ENCODE measurements at places on chromosomes 11 and 22.

DNA sequence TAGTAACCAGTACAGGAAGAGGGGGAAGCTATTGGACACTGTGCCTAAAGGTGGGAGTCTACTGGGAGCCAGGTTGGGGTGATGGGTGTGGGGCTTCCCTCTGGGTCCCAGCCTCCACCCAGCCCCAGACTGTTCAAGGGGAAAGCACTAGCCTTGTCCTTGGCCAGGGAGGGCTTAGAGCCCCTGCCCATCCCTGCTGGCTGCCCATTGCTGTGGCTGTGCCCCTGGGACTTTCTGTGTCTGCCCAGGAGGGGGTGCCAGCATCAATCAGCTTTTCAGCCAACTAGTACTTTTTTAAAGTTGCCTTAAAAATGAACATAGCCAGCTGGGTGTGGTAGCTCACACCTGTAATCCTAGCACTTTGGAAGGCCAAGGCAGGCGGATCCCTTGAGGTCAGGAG, 19.9 kb downstream of the INCENP start:
- DNase-seq = no peak

GRCh38 chr11:78416285-78417174, 1.1 kb downstream of the GAB2 start:
- DNase-seq = peak; percentile 100

DNA sequence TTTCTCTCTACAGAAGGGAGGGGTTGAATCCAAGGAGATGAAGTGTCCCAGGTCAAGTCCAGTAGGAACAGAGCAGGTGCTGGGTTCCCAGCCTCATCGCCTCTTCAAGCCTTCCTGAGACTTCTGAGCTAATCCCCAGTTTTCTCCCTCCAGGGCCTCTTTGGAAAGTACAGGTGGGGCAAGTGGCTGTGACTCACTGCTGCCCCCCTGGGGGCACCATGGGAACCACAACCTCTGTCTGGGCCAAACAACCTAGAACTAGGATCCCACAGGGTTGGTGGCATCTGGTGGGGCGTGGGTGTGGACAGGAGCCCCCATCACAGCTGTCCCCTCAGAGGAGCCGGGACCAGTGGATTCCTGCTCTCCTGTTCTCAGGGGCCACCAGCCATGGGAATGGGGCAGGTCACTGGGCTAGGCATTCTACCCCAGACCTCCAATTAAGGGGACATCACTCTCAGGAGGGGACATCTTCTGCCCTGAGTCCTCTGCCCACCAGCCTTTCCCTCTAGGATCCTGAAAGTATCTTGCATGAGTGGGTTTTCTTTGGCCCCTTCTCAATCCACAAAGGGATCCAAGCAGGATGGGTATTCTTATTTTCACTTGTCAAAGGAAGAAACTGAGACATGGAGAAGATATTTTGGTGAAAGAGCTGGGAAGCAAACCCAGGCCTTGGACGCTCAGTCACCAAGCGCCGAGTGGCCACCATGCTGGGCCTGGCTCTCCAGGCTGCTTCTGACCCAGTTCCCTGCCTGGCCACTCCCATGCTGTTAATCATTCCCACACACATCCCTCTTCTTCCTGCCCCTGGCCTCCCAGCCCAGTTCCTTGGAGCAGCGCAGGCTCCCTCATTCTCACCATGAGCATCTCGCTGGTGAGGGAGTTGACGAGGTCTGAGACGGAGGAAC, 23.8 kb downstream of the LRRC10B start:
- DNase-seq = peak; percentile 66

DNA sequence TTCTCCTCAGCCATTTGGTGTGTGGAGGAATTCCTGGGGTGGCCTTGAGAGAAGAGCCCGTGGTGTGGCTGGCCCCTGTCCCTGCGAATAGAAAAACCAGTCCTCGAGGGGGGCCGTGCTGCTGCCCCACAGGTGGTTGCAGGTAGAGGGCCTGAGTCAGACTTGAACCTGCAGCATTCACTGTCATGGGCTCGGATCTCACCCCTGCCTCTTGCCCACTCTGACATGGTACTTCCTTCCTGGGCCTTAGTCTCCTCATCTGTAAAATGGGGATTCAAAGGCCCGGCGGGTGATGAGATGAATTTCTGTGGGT, 19.4 kb downstream of the TRMU start:
- DNase-seq = no peak

- DNase-seq = peak; percentile 38
These were observed 5.9 kb downstream of the YPEL4 start for GRCh38 chr11:57643802-57644201.

DNA sequence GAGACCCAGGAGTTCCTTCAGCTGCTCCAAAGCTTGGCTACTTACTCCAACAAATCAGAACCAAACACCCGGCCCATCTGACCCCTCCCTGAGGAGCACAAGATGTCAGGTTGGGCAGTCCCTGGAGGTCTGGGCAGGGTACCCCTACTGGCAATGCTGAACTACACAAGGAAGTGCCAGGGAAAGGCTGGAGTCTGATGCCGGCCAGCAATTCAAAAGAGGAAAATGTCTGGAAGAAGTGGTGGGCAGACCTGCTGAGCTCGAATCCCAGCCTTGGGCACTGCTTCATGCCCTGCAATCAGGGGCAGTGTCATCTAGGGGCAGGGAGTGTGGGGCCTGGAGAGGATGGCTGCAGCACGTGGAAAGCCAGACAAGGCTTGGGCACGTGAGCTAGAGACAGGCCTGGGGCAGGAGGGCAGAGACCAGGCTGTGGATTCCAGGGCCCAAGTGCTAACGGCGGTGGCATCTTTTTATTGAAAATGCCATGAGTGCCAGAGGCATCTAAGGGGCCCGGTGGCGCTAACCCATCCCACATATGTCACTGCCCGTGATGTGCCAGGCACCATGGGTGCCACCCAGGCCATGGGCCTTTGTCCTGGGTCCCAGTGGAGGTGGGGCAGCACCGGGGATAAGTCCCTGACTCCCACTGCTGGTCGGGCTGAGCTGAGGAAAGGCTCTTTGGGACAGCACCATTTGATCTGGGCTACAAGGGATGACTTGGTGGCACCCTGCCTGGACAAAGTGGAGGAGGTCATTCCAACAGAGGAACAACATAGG, 97.9 kb upstream of the PITPNB start:
- no peak for DNase-seq

- DNase-seq = no peak
These were observed 30.2 kb upstream of the CFAP300 start for GRCh38 chr11:102017026-102017425.

- no peak for DNase-seq
These were observed 15.5 kb upstream of the MMP1 start for GRCh38 chr11:102813484-102813883.

GRCh38 chr11:65225279-65226102, 36.3 kb upstream of the POLA2 start:
- DNase-seq = peak; percentile 80

- peak; percentile 75 for DNase-seq
These were observed 9.4 kb downstream of the IGSF9B start for GRCh38 chr11:133947321-133947756.

DNA sequence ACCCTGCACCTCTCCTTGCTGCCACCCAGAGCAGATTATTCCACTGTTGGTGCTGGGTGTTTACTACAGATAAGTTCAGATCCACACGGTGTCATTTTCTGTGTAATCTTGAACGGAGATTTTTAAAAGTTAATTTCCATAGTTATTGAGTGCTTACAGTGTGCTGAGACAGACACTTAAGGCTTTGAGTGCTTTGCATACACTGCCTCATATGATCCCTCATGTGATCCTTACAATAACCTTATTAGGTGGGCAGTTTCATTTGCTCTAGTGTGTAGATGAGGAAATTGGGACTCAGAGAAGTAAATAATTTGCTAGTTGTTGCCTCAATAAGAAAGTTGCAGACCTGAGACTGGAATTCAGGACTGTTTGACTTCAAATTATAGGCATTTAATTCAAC, 32.3 kb upstream of the ME3 start:
- peak; percentile 52 for DNase-seq

DNA sequence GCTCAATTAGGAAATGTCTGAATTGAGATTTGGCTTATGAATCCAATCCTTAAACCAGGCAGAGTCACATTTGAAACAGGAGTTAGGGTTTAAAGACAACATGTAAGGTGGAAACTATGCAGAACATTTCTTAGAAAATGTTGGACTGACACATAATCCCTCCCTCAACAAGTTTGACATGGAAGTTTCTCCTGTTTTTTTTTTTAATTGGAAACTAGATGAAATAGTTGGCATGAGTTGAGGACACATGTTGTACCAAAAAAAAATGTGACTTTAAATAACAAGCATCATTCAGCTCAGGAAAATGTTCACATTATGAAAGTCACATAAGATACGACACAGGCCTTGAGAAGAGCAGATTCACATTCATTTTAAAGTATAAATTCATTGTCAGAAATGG, 154.9 kb upstream of the DDI1 start:
- DNase-seq = no peak

DNA sequence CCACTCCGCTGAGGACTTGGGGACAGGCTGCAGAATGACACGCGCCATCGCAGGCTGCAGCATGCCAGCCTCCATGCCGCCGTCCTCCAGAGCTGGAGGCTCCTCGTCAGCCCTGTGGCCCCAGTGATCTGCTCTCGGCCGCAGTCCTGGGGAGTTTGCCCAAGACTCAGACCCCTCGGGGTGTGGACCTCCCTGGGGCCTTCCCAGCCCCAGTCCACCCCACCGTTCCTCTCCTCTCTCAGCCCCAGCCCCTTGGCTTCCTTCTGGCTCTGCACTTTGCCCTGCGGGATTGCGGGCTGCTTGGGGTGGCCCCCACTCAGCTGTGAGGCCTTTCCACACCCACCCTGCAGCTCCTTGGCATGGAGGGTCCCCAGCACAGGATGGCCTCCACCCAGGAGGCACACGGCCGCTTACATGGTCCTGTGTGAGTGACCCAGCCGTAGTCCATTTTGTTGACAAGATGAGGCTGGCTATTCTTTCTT, 414.9 kb downstream of the TBC1D22A start:
- DNase-seq = no peak

- DNase-seq = no peak
These were observed 11.7 kb upstream of the ANKRD42 start for GRCh38 chr11:83181815-83182214.

- DNase-seq = no peak
These were observed 26.2 kb downstream of the MPPED1 start for GRCh38 chr22:43437871-43438475.

- no peak for DNase-seq
These were observed 267.2 kb downstream of the DCDC1 start for GRCh38 chr11:31102316-31102715.

DNA sequence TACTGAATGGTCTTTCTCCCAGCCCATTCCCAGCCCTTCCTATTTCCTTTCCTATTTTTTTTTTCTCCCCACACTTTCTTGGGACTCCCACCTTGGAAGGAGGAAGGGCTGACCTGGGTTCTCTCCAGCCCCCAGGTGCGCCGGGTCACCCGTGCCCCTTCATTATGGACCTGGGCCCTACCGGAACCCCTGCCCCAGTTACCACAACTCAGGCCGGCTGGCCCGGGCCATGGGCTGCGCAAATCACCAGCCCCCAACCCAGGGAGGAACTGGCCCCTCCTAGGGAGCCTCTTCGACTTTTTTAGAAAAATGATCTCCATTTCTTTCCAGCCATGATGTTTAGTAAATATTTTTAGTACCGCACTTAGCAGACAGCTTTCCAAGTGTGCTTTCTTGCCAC, 62.2 kb downstream of the MORC2 start:
- DNase-seq = no peak

- no peak for DNase-seq
These were observed 10.2 kb downstream of the RTN4R start for GRCh38 chr22:20258021-20258299.

GRCh38 chr11:76700177-76701100, 29.9 kb upstream of the LRRC32 start:
- DNase-seq = peak; percentile 99

- peak; percentile 11 for DNase-seq
These were observed 2.8 kb downstream of the HPX start for GRCh38 chr11:6437993-6438392.

GRCh38 chr22:43800970-43801369, 11.1 kb downstream of the EFCAB6 start:
- no peak for DNase-seq

DNA sequence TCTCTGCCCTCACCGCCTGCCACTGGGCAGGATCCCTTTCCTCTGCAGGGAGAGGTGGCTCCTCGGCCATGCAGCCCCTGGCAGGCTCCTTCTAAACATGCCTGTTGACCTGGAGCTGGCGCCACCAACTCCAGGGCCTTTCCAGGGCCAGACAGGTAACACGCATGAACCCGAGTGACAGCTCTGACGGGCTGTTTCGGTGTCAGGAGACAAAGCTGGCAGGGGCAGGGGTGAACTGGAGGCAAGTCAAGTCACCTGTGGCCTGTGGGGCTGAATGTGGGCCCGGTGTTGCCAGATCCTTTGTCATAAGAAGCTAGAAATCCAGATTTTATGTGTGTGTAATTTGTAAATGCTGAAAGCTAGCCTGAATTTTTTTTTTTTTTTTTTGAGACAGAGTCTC, 11.3 kb downstream of the C22orf23 start:
- DNase-seq = no peak

DNA sequence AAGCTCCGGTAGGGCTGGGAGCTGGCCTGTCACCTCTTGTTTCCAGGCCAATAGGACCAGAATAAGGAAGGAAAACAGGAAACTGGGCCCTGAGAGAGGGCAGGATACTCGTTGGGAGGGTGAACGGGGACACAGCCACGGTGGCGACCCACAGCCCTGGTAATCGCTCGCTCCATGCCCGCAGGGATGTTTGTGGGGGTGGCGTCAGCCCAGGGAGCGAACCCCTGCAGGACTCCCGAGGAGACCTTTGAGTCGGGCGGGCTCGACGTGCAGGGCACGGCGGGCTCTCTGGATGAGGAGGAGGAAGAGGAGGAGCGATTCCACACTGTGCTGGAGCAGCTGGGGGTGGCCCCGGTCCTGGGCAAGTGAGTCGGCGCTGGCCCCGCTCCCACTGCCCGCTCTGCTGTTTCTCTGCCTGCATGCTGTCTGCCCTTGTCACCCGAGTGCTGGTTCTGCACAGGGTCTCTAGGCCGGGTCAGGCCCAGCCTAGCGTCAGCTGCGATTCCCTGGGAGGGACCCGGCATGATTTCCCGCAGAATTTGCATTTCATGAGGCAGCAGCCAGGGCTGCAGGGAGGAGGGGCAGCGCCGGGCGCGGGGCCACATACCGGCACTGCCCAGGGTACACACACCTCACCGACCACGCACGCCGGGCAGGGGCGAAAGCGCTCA, 1.6 kb downstream of the CRACR2B start:
- DNase-seq = no peak

- DNase-seq = no peak
These were observed 469 bp upstream of the OSBP2 start for GRCh38 chr22:30694171-30694639.

Measured in OCI-M1 (cell line).